Osteoblast (primary cell): ENCODE measurements at places on chromosomes 2 and 18. TPM values are rescaled to one million over a fixed set of nuclear protein-coding genes. Genes with fewer than 3 reads are reported as not detected.

GRCh38 chr18:54388203-54389142, 30.8 kb downstream of the C18orf54 start:
- H3K4me3 ChIP-seq = peak overlapping the region; percentile 15
- peaks cover 19% of the 10 kb centered on the region for H3K4me1 ChIP-seq
- H3K36me3 ChIP-seq = no peaks in the 10 kb centered on the region
- H3K27me3 ChIP-seq = no peaks in the 10 kb centered on the region
- H3K27ac ChIP-seq = peak overlapping the region; percentile 6

DNA sequence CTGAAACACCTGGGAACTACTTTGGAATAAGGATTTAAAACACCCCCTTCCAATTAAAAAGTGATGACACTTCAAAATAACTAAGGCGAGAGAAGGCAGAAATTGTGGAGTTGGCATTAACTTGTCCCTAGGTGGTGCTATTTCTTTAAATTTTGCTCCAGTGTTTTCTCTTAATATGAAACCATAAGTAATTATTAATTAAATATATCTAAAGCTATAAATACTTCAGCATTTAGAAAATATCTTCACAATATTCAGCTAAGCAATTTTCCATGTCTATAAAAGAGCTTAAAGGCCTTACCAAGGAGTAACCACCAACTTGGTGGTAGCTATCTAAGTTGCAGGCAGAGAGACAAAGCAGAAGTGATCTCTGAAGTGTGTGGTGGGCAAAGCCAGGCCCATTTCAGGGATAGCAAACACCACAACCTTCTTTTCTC, 186.8 kb upstream of the PGAP1 start:
- H3K4me1 ChIP-seq = peaks cover 15% of the 10 kb centered on the region
- no peaks in the 10 kb centered on the region for H3K36me3 ChIP-seq
- H3K27me3 ChIP-seq = no peaks in the 10 kb centered on the region
- H3K4me3 ChIP-seq = no peak overlapping the region

DNA sequence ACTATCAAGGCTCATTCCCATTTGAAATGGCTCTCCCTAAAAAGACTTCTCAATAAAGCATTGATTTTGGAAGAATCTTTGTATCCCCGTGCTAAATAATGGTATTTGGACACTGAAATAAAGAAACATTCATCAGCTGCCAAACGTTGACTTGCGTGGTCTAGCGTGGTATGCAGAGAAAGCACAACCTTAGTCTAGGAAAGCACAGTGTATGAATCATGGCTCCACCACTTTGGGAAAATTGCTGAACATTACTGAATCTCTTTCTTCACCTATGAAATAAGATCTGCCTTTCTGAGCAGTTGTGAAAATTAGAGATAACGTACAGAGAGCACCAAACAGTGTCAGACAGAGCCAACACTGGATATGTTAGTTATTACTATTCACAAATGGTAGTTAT, 353.9 kb downstream of the SS18 start:
- H3K36me3 ChIP-seq = no peaks in the 10 kb centered on the region
- peaks cover 6% of the 10 kb centered on the region for H3K4me1 ChIP-seq
- no peaks in the 10 kb centered on the region for H3K27me3 ChIP-seq
- no peak overlapping the region for H3K27ac ChIP-seq

- no peak overlapping the region for H3K4me3 ChIP-seq
- H3K36me3 ChIP-seq = no peaks in the 10 kb centered on the region
- H3K27me3 ChIP-seq = no peaks in the 10 kb centered on the region
- H3K27ac ChIP-seq = peak overlapping the region; percentile 55
- peaks cover 16% of the 10 kb centered on the region for H3K4me1 ChIP-seq
- DNase-seq = peak; percentile 89
Measured at GRCh38 chr2:234467289-234467688, 29.6 kb downstream of the ARL4C start.

- no peaks in the 10 kb centered on the region for H3K27me3 ChIP-seq
- H3K27ac ChIP-seq = no peak overlapping the region
- no peak for DNase-seq
- no peak overlapping the region for H3K4me3 ChIP-seq
- H3K36me3 ChIP-seq = no peaks in the 10 kb centered on the region
Measured at GRCh38 chr2:181163139-181163538, 182.7 kb downstream of the UBE2E3 start.

GRCh38 chr2:18592372-18592771, 3.0 kb upstream of the NT5C1B start:
- H3K4me1 ChIP-seq = peaks cover 18% of the 10 kb centered on the region
- DNase-seq = no peak
- H3K36me3 ChIP-seq = no peaks in the 10 kb centered on the region
- no peaks in the 10 kb centered on the region for H3K27me3 ChIP-seq

- DNase-seq = no peak
- H3K27ac ChIP-seq = no peak overlapping the region
- H3K36me3 ChIP-seq = no peaks in the 10 kb centered on the region
- H3K27me3 ChIP-seq = no peaks in the 10 kb centered on the region
- no peak overlapping the region for H3K4me3 ChIP-seq
Measured at GRCh38 chr2:41375901-41376300, 671.9 kb upstream of the PKDCC start.

DNA sequence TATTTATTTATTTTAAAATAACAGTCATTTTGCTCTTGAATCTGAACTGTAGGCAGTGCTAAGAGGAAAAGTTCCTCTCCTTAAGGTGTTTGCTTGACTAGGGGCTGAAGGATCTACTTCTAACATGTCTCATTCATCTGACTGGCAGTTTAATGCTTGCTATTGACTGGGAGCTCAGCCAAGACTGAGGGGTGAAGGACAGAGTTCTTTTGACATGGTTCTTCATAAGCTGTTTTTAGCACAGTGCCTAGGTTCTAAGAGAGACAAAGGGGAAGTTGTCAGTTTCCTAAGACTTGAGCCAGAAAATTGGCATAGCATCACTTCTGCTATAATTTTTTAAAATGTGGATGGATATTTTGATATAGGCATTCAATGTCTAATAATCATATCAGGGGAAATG, 73.0 kb downstream of the COMMD1 start:
- H3K4me3 ChIP-seq = no peak overlapping the region
- H3K27me3 ChIP-seq = no peaks in the 10 kb centered on the region
- H3K4me1 ChIP-seq = no peaks in the 10 kb centered on the region
- DNase-seq = no peak

DNA sequence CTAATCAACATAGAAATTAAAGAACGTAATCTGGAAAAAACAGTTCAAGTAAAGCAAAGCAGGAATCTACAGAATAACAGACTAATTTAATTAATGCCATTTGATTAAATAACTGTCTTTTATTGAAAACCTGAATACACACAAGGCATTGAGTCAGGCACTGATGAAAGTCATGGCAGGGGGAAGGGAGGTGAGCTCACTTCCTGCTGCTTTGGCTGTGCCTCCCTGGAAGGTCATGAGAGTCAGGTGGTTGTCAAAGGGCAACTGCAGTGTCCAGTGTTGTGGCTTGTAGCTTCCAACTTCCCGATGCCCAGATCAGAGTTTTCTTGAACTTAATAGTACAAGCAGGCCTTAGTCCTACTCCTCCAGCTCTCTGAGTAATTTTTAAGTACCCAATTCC, 180.9 kb downstream of the PID1 start:
- H3K27ac ChIP-seq = no peak overlapping the region
- H3K4me1 ChIP-seq = no peaks in the 10 kb centered on the region
- no peak for DNase-seq
- no peaks in the 10 kb centered on the region for H3K27me3 ChIP-seq
- no peaks in the 10 kb centered on the region for H3K36me3 ChIP-seq

GRCh38 chr2:101752716-101753616, 55.5 kb downstream of the MAP4K4 start:
- H3K27me3 ChIP-seq = no peaks in the 10 kb centered on the region
- peak overlapping the region; percentile 14 for H3K4me3 ChIP-seq
- peak overlapping the region; percentile 78 for H3K27ac ChIP-seq
- no peak for DNase-seq
- H3K4me1 ChIP-seq = peaks cover 57% of the 10 kb centered on the region
- H3K36me3 ChIP-seq = no peaks in the 10 kb centered on the region

DNA sequence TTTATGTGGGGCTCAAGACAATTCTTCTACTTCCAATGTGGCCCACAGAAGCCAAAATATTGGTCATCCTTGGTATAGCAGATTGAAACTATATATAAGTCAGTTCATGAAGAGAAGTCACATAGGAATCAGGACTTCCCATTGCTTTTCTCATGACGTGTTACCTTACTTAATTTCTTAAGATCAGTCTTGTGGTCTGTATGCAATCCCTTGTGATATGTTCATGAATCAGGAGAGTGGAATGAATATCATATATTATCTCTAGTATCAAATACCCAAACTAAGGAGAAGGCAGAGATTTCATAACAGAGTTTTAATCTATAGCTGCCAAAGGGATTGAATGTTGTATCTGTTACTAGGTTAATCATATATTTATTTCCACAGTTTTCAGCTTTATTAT, 1390.4 kb downstream of the SUCLG1 start:
- no peaks in the 10 kb centered on the region for H3K27me3 ChIP-seq
- H3K27ac ChIP-seq = no peak overlapping the region
- no peaks in the 10 kb centered on the region for H3K4me1 ChIP-seq
- DNase-seq = no peak

- DNase-seq = peak; percentile 82
- H3K27ac ChIP-seq = peak overlapping the region; percentile 80
- no peaks in the 10 kb centered on the region for H3K27me3 ChIP-seq
- no peaks in the 10 kb centered on the region for H3K36me3 ChIP-seq
Measured at GRCh38 chr2:217086038-217086522, 226.2 kb upstream of the TNP1 start.

DNA sequence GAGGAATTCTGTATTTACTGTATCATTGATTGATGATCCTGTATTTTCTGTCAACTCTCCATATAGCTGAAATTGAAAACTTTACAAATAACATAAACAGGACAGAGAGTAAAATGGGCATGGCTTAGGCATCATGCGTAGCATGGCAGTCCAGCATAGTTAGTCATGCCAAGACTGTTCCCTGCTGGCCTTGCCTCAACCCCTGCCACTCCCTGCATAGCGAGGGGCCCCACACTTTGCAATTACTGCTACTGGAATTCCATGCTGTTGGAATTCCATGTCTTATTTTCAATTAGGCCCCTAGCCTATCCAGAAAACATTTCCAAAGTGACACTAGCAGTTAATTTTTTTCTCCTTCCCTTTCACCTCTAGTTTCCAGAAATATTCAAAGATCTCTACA, 15.1 kb upstream of the SOX11 start:
- H3K27me3 ChIP-seq = no peaks in the 10 kb centered on the region
- H3K27ac ChIP-seq = no peak overlapping the region
- H3K4me3 ChIP-seq = no peak overlapping the region
- H3K36me3 ChIP-seq = no peaks in the 10 kb centered on the region

GRCh38 chr18:53838746-53839145, 385.7 kb downstream of the MBD2 start:
- no peaks in the 10 kb centered on the region for H3K36me3 ChIP-seq
- no peak for DNase-seq
- H3K4me3 ChIP-seq = no peak overlapping the region
- no peak overlapping the region for H3K27ac ChIP-seq
- H3K27me3 ChIP-seq = no peaks in the 10 kb centered on the region
- no peaks in the 10 kb centered on the region for H3K4me1 ChIP-seq

DNA sequence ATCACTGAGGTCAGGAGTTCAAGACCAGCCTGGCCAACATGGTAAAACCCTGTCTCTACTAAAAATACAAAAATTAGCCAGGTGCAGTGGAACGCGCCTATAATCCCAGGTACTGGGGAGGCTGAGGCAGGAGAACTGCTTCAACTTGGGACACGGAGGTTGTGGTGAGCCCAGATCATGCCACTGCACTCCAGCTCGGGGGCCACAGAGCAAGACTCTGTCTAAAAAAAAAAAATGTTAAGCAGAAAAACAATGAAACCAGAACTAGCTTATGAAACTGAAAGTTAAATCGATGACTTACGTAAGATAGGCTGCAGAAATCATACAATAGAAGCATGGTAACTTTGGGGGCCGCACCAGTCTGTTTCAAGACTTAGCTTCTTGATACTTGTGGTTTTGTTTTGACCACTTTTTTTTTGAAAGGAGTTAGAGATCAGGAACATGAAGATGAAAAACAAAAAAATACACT, 6.2 kb upstream of the GPR155 start:
- H3K4me1 ChIP-seq = no peaks in the 10 kb centered on the region
- H3K27ac ChIP-seq = no peak overlapping the region
- DNase-seq = no peak
- peaks cover 3% of the 10 kb centered on the region for H3K27me3 ChIP-seq
- H3K4me3 ChIP-seq = no peak overlapping the region
- H3K36me3 ChIP-seq = no peaks in the 10 kb centered on the region

GRCh38 chr2:168635065-168635577, 167.3 kb upstream of the NOSTRIN start:
- no peak overlapping the region for H3K27ac ChIP-seq
- no peak for DNase-seq
- no peaks in the 10 kb centered on the region for H3K4me1 ChIP-seq
- H3K27me3 ChIP-seq = no peaks in the 10 kb centered on the region
- H3K36me3 ChIP-seq = no peaks in the 10 kb centered on the region

GRCh38 chr18:49704334-49704733, 109.0 kb downstream of the ACAA2 start:
- H3K27me3 ChIP-seq = no peaks in the 10 kb centered on the region
- H3K4me3 ChIP-seq = no peak overlapping the region
- peaks cover 2% of the 10 kb centered on the region for H3K4me1 ChIP-seq
- no peak overlapping the region for H3K27ac ChIP-seq

DNA sequence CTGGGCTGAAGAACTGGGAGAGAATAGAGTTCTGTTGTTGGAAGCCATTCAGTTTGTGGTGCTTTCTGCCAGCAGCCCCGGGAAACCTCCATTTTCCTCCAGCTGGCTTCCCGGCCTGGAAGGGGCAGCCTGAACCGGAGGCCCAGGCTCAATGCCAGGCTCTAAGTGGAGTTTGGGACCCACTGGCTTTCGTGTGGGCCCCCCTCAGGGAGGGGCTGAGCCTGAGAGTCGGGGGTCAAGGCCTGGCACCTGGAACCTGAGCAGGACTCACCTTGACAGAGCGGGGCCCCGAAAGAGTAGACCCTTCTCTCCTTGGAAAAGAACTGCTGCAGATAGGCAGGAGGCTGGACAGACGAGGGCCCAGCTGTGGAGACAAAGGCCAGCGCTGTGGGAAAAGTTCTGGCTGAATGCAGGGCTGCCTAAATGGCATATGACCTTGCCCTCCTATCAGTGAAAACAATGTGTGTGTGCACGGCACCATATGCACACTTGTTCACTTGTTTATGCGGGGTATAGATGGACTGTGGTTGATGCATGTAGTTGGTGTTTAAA, 34.8 kb upstream of the ASB18 start:
- no peak overlapping the region for H3K27ac ChIP-seq
- no peak overlapping the region for H3K4me3 ChIP-seq
- H3K27me3 ChIP-seq = no peaks in the 10 kb centered on the region
- H3K4me1 ChIP-seq = no peaks in the 10 kb centered on the region

DNA sequence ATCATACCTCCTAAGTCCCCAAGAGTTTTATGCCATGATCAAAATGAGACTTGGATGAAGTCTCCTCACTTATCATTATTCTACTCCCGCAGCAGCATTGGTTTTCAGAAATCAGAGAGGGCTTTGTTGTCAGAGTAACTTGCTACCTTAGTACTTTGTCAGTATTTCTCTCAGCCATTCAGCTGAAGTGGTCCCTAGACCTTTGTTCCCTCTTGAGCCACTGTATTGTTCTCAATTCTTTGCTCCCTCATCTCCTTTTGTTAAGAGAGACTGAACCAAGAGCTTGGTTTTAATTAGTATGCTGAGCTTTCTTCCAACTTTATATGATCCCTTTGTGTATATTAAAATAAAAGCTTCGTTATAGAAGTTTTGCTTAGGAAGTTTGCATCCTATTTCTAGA, 133.4 kb downstream of the DOCK10 start:
- DNase-seq = no peak
- H3K4me3 ChIP-seq = no peak overlapping the region
- H3K27me3 ChIP-seq = no peaks in the 10 kb centered on the region
- H3K4me1 ChIP-seq = peaks cover 32% of the 10 kb centered on the region

The C2orf78 gene
- not detected in 2 replicates for total RNA-seq

The GAREM2 gene
- 1.4 and 2.4 TPM in 2 replicates for total RNA-seq

The CTLA4 gene
- under 0.01 TPM in 1 of 2 replicates, not detected in the other for total RNA-seq

The MYL1 gene
- not detected in 2 replicates for total RNA-seq

The NEB gene
- total RNA-seq = 0.29 and 0.36 TPM in 2 replicates

The PSMA8 gene
- not detected in 2 replicates for total RNA-seq

The HOXD8 gene
- total RNA-seq = 3.3 and 5.6 TPM in 2 replicates

The ZNF514 gene
- total RNA-seq = 14.5 and 15.6 TPM in 2 replicates
